ENCODE measurements at places on chromosomes 12 and 14. TPM values are rescaled to one million over a fixed set of nuclear protein-coding genes. Genes with fewer than 3 reads are reported as not detected.
A peak's percentile ranks its signal among the peaks of the same experiment; 100 is the strongest.

GRCh38 chr12:77599782-77600467 lies 230.8 kb upstream of the NAV3 start:
- DNase-seq = no peak

DNA sequence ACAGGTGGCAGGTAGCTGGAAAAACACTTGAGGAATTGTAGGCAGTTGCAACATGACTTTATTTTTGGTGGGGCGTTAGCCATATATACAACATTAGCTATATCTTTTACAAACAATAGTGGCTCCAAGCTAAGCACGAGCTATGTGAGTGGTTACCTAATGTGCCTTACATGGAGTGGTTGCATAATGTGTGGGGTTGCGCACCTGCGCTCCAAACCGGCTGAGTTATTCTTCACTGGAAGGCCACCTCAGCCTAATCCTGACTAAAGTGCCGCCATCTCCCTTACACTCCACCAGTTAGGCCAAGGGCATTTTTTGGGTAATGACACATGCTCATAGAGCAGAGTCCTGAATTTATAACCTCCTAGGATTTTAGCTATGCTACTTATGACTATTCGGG lies 31.8 kb upstream of the G2E3 start:
- DNase-seq = no peak

DNA sequence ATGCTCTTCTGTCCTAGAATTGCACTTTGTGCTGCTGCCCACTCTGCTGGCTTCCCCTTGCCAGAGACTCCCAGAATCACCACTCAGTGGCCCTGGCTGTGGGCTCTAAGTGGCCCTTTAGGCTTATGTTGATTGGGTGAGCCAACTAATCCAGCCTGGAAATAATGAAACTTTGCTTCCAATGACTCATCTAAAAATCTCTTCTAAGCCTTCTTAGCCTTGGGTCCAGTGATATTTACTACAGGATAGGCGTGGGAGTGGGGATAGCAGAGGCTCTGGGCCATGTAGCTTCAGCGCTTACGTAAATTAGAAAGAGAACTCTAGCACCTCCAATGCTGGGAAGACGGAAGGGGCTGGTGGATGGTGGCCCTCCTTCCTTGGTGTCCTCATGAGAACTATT lies 137.9 kb downstream of the TTC8 start:
- no peak for DNase-seq

DNA sequence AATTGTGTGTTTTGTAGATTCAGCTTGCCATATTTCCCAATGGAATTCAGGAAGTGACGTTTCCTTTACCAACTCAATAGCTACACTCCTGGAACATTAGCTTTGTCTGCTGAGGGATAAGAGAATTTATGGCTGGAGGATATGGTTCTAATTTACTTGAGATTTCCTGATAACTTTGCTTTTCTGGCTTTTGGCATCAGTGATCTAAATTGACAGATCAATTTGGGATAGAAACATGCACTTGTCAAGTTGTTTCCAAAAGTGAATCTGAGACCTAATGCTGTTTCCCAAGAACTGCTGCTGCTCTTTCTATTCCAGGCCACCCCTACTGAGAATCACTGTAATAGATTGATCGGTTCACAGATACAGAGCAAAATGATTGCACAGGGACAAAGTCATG lies 43.2 kb downstream of the MGAT4C start:
- peak; percentile 60 for DNase-seq

C12orf50 gene
- 0.20 TPM for total RNA-seq

DNA sequence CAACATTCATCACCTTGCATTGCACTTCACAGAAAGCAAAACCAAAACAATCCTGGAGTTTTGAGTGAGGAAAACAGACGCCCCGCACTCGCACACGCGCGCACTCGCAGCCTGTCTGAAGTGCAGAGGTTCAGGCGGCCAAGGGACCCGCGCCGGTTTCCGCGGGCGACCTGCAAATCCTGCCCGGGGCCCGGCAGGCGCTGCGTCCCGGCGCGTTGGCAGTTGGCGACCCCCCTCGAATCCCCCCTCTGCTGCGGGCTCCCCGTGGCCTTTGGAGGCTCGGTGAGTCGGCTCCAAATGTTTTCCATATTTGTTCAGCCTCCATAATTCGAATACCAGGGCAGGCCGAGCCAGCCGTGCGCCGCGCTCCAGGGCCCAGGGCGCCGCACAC lies at the start of gene SSPN:
TSS of gene SSPN (plus strand) at position 324 of the 391 bp plus-strand sequence. CDS start 100 bp downstream, outside the sequence.
- DNase-seq = peak; percentile 79

DNA sequence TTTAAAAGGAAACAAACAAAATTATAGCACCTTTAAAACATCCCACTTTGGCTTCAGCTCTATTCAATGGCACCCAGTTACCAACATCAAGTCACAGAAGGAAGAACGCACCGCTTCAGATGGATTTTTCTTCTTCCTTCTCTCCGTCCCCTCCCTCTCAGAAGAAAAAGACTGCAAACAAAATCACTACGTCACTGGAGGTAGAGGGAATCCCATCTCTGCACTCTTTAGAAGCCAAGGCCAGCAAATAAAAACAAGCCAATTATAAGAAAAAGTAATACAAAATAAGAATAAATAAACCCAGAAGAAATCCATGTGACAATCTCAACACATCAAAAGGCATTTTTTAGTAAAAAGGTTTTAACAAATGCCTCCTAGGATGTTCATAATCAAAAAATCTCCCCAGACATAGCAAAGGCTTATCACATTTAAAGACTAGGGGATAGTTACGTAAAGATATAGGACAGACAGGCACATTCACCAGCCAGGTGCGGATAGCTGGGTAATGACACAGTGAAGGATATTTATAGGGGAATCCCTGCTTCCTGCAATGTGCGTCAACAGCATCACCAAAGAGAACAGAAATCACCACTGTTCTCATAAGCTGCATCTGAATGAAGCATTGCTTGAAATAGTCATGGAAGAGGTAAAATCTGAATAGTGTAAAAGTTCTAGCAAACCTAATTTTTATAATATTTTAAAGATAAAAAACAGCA lies 89.4 kb downstream of the R3HDM2 start:
- peak; percentile 17 for DNase-seq

DNA sequence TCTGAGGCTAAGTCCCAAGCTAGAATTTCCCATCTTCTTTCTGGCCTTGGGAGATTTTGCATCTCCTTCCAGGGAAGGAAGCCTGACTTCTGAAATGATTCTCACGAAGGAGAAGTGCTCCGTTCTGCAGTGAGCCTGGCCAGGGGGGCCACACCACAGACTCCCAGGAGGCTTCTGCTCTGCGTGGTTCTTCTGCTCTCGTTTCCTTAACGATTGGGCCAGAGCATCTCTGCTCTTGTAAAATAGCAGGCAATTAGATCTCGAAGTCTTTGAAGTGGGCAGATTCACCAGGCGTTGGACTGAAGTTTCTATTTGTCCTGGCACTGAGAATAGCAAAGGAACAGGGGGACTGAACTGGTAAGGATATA lies 6.7 kb upstream of the BATF start:
- DNase-seq = no peak

LUM gene
- 0.42 TPM for total RNA-seq

DNA sequence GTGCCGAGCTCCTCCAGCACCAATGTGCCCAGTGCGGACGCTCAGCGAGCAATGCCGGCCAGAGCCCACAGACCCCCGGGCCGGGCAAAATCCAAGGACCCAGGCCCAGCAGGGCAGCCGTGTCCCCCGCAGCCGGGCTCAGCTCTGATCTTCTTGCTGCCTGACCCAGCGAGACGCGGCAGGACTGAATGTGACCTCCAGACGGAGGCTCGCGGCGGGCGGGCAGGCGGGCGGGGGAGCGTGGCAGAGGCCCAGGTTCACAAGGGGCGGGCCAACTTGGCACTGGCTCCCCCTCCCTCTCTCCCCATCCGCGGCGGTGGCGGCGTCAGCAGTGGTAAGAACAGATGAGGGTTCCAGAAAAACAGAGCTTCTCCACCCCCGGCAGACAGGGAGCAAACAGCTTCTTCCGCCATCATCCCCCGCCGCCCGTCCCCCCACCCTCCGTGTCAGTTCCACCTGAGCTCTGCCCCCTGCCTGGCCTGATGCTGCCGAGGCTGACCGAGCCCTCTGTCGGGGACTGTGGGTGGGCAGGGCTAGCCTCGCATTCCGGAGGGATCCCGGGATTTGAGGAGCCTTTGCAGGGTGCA lies 94.3 kb downstream of the RFLNA start:
- peak; percentile 68 for DNase-seq

DNA sequence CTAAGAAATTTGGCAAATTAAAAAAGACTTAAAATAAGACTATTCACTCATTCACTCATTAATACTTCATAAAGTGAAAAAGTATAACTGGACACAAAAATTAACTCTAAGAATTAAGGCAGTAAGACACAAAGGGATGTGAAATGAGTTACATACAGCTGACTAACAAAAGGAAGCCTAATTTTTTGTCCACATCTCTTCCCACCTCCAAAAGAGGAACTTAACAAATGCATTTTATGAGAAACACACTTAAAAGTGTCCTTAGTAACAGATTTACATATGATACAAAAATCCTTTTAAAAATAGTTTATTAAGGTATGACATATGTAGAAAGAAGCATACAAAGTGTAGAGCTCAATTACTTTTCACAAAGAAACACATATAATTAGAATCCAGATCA lies 88.9 kb downstream of the NUMB start:
- no peak for DNase-seq

DNAJC22 gene
- total RNA-seq = 1.9 TPM

PPM1H gene
- total RNA-seq = 0.35 TPM

AICDA gene
- total RNA-seq = not detected

DNA sequence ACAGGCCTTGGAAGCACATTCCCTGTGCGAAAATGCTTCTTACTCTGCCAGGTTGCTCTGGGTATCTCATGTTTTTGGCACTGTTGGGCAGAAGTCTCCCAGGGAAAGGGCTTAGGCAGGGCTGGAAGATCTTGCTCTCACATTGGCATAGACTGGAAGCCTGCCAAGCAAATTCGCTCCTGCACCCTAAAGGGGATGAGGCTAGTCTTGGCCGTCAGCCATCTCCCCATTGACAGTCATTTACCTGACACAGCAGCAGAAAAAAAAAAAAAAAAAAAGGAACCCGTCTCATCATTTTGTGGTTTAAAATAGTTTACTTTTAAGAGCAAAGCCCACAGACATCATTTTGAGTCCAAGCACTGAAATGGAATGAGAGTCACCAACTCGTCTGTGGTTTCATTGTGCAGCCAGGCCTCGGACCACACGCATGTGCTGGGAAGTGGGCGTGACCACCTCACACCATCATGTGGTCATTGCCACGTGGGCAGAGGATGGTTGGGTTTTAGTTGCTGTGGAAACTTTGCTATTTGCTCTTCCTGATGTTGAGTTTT lies 84.8 kb downstream of the NRXN3 start:
- DNase-seq = no peak

- DNase-seq = no peak
Measured at GRCh38 chr12:131114271-131114670, 160.6 kb downstream of the ADGRD1 start.

DNA sequence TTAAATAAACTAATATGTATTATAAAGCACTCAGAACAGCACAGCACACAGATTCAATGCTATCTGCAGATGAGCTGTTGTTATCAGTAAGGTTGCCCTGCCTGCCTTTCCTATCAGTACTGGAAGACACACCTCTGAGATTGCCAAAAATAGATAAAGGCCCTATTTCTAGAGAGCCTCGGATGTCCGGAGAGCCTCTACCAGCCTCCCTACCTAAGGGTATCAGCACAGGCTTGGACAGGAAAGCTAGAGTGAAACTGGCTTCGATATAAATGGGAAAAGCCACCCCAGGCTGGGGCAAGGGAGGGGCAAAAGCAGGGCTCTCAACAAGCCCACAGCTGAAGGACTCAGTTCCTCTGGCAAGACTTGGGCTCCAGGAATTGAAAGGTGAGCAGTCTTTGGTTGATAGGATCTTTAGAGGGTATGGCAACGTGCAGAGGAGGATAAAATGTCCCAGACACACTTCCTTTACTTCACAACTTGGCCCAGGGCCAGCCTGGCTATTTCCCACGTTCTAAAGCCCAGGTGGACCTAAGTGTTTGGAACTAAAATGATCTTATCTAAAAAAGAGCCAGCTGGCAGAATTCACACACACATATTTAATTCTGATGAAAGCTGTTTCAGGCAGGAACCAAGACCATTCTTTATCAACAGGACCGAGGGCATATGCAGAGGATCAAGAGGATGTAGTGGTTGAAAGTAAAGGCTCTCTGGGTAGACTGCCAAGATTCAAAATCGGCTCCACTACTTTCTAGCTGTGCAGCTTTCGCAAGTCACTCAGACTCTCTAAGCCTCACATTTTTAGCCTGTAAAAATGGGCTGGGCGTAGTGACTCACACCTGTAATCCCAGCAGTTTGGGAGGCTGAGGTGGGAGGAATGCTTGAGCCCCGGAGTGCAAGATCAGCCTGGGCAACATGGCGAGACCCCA lies 37.8 kb upstream of the ITPR2 start:
- DNase-seq = peak; percentile 32

TAS2R20 gene
- 2.7 TPM for total RNA-seq

DNA sequence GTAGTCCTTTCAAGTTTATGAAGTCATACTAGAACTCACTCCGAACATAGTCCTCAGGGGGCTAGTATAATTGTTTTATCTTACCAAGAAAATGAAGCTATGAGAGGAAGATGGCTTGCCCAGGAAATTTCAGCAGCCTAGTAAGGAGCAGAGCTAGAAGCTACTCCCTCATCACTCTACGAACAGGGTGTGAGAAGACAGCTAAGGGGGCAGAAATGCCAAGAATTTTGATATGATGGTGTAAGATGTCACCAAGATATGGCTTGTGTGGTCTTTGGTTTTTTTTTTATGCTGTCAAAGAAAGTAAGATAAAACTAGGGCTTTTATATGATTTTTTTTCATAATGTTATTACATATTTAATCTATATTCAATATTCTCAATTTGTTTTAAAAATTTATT lies 47.6 kb downstream of the PRICKLE1 start:
- no peak for DNase-seq

DNA sequence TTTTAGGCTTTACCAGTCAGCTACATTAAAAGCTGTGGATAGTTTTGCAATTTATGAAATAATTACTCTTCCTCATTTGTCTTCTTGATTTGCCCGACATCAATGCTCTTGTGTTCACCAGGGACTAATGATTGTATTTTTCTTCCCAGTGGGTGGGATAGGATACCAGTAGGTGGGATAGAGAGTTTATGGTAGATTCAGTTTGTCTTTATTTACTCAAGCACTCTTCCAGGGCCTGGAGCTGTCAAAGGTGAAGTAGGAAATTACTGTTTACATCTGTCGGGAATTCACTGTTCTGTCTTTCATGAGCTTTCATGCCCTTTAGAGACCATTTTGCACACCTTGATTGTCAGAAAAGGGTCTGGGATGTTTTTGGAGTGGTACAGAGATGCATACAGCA lies 36.6 kb downstream of the ETV6 start:
- DNase-seq = no peak

Data from A673 (cell line).